ENCODE measurements at places on chromosomes 6 and 20. TPM values are rescaled to one million over a fixed set of nuclear protein-coding genes. Genes with fewer than 3 reads are reported as not detected.

- H3K4me3 ChIP-seq, result no peak overlapping the region
- no peaks in the 10 kb centered on the region for H3K27me3 ChIP-seq
- DNase-seq, result no peak
- peaks cover 8% of the 10 kb centered on the region for H3K4me1 ChIP-seq
Measured at GRCh38 chr6:46189726-46190125, 18.9 kb upstream of the ENPP5 start.

DNA sequence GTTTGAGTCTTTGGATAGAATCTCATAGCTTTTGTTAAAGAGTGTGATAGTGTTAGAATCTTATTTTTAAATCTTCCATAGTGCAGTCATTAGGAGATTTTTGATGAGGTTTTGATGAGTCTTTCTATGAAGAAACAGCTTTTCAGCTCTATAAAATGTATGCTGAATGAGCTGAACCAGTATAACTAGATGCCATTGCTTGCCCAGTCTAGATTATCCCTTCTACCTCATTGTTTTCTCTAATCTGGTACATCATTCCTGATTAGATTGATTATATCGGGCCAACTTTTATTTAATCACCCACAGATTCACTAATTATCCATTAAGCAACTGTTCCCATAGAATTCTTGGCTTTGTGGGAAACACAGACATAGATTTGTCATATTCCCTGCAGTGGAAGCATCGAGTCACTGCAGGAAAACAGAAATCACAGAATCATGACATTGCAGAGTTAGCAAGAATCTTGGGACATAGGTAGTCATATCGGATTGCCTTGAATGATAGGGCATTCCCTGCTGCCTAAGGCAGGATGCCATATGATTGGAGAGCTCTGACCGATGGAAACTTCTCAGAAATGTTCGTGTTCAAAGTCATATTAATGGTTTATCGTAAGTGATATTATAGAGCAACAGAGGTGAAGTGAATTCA lies 882.7 kb upstream of the FLRT3 start:
- no peaks in the 10 kb centered on the region for H3K4me1 ChIP-seq
- H3K36me3 ChIP-seq, result no peaks in the 10 kb centered on the region
- no peak overlapping the region for H3K4me3 ChIP-seq
- H3K27ac ChIP-seq, result no peak overlapping the region
- no peaks in the 10 kb centered on the region for H3K27me3 ChIP-seq

DNA sequence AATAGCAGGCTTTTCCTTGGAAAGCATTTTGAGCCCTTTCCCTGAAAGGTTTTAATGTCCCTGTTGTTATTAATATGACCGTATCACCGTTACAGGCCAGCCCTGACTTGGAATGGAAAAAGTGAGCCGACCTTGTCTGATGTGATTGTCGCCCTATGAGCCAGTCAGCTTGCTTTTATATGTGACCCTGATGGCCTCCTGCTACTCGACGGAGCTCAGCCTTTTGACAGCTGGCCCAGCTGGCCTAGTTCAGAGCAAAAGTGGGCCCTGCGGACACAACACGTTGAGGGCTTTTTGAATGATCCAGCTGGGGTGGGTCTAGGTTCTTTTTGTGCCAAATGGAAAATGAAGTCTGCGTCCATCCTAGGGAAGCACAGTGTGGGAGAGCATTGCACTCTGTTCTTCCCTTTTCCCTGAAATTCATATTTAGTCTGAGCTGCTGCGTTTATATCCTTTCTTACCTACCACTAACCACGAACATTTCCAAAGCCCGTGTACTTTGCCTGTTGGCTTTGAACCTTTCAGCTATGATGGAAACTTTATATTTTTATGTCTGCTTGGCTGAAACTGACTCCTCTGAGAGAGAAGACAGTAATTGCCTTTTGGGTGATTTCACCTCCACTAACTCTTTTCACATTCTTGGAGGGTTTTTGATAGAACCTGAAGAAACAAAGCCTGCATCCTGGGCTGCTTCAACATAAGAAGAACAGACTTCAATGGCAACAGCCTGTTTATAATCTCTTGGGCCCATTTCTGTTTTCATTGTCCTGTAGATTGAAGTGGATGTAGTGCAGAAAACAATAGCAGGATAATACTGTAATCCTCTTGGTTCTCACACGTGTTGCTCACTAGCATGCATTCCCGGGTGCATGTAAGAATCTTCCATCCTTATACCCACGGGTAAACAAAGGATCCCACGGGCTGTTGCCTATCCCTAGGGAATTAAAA lies 121.8 kb upstream of the HDGFL1 start:
- H3K27me3 ChIP-seq, result no peaks in the 10 kb centered on the region
- H3K36me3 ChIP-seq, result no peaks in the 10 kb centered on the region
- peak; percentile 46 for DNase-seq
- peak overlapping the region; percentile 70 for H3K27ac ChIP-seq
- H3K4me3 ChIP-seq, result no peak overlapping the region

DNA sequence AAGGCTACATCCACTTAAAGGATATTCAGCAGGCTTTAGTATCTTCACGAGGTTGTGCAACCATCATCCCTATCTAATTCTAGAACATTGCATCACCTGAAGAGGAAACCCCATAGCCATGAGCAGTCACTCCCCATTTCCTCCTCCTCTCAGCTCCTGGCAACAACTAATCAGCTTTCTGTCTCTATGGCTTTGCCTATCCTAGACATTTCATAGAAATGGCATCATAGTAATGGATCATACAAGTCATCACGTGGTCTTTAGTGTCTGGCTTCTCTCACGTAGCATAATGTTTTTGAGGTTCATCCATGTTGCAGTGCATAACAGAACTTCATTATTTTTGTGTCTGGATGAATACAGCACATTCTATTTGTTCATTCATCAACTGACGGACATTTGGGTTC lies 20.5 kb downstream of the SNAI1 start:
- no peak overlapping the region for H3K27ac ChIP-seq
- no peak for DNase-seq
- no peaks in the 10 kb centered on the region for H3K36me3 ChIP-seq
- H3K4me3 ChIP-seq, result no peak overlapping the region

DNA sequence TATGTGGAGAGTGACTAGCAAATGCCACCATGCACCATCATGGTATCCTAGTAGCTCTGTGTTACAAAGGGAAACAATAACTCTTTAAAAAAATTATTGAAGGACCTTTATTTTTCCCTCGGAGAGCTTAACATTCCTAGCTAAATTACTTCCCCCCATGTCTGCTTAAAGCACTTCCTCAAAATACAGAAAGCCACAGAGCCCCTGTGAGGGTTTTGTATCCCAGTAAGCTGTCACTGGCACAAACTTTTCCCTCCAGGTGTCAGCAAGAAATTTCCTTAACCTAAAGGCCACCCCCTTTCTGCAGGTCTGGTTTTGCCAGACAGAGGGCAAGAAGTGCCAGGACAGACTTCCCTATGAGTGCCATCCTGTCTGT lies 340.0 kb upstream of the PRDM1 start:
- H3K4me3 ChIP-seq, result no peak overlapping the region
- H3K4me1 ChIP-seq, result no peaks in the 10 kb centered on the region
- H3K27ac ChIP-seq, result no peak overlapping the region

GRCh38 chr6:9252799-9253198 lies 817.5 kb upstream of the SLC35B3 start:
- no peak overlapping the region for H3K4me3 ChIP-seq
- H3K4me1 ChIP-seq, result no peaks in the 10 kb centered on the region
- no peak for DNase-seq
- H3K27me3 ChIP-seq, result no peaks in the 10 kb centered on the region
- no peak overlapping the region for H3K27ac ChIP-seq
- H3K36me3 ChIP-seq, result no peaks in the 10 kb centered on the region

TIAM2 gene
- 12.6 TPM for total RNA-seq

FOXC1 gene
- 2.7 TPM for total RNA-seq

GRCh38 chr20:20148779-20149178 lies 96.4 kb downstream of the CFAP61 start:
- no peak overlapping the region for H3K4me3 ChIP-seq
- no peaks in the 10 kb centered on the region for H3K27me3 ChIP-seq
- H3K4me1 ChIP-seq, result peaks cover 19% of the 10 kb centered on the region
- no peak for DNase-seq
- H3K27ac ChIP-seq, result peak overlapping the region; percentile 5

DNA sequence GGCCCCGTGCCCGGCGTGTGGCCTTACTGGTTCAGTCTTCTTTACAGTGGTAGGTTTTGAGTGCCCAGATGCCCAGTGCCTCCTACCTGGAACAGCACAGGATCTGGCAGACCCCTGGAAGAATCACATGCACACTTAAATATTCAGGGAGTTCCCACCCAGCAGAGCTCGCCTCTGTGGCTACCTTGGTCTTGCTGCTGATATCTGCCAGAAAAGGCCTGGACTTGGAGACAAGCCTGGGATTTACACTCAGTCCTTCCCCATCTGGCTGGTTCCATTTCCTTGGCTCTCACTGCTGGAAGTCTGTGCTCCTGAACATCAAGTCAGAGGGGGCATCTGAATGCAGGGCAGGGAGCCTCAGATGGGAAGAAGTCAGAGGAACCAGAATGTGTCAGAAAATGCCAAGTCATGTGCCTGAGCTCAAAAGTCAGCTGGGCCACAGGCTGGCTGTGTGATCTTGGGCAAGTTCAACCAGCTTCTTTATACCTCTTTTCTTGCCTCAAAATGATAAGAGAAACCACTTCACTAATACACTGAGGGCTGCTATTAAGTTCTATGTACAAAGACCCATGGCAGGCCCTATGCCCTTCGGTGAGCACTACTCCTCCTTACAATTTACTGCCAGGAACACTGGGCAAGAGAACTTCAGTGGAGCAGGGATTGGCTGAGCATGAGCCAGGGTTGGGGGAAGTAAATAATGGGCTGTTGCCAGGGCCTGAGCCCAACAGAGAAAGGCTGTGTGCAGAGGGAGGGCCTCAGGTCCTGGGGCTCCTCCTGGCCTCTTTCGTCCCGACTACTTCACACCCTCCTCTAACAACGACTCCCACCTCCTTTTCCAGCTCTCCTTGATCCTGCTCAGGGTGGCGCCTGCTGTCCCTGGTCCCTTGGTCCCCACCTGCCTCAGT lies 158.1 kb upstream of the PROKR2 start:
- H3K27me3 ChIP-seq, result no peaks in the 10 kb centered on the region
- H3K4me3 ChIP-seq, result no peak overlapping the region
- DNase-seq, result no peak
- no peak overlapping the region for H3K27ac ChIP-seq
- no peaks in the 10 kb centered on the region for H3K4me1 ChIP-seq

- no peak overlapping the region for H3K4me3 ChIP-seq
- no peaks in the 10 kb centered on the region for H3K27me3 ChIP-seq
- H3K4me1 ChIP-seq, result peaks cover 15% of the 10 kb centered on the region
- H3K27ac ChIP-seq, result peak overlapping the region; percentile 75
- no peak for DNase-seq
- no peaks in the 10 kb centered on the region for H3K36me3 ChIP-seq
Measured at GRCh38 chr20:19734811-19735210, 23.2 kb upstream of the RIN2 start.

EEF1A2 gene
- 2,126 TPM for total RNA-seq

GRCh38 chr6:165206798-165207197 lies 102.6 kb downstream of the C6orf118 start:
- H3K27ac ChIP-seq, result no peak overlapping the region
- no peaks in the 10 kb centered on the region for H3K36me3 ChIP-seq
- no peak for DNase-seq

- no peaks in the 10 kb centered on the region for H3K27me3 ChIP-seq
- DNase-seq, result no peak
- no peaks in the 10 kb centered on the region for H3K36me3 ChIP-seq
- no peak overlapping the region for H3K27ac ChIP-seq
- no peak overlapping the region for H3K4me3 ChIP-seq
- no peaks in the 10 kb centered on the region for H3K4me1 ChIP-seq
Measured at GRCh38 chr6:144248003-144248402, 37.1 kb upstream of the UTRN start.

DNA sequence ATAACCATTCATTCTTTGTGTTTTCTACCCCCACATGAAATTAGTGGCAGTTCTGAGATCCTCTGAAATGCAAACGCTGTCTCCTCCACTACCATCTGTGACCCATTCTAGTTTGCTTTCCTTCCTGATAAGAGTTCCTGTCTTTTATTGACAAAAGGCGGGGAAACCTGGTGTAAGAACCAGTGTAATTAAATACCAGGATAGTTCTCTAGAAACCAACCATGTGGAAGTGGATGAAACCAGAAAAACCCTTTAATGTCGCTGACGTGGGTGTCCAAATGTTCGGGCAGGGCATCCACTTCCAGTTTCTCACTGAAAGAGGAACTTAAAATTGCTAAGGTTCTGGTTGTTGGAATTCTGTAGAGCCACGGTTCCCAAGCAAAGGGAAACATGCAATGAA lies 79.1 kb downstream of the TNFRSF21 start:
- H3K4me1 ChIP-seq, result no peaks in the 10 kb centered on the region
- H3K36me3 ChIP-seq, result no peaks in the 10 kb centered on the region
- no peak overlapping the region for H3K4me3 ChIP-seq
- no peak overlapping the region for H3K27ac ChIP-seq
- DNase-seq, result no peak
- H3K27me3 ChIP-seq, result no peaks in the 10 kb centered on the region

- H3K4me1 ChIP-seq, result no peaks in the 10 kb centered on the region
- H3K4me3 ChIP-seq, result no peak overlapping the region
- H3K36me3 ChIP-seq, result no peaks in the 10 kb centered on the region
- DNase-seq, result no peak
Measured at GRCh38 chr6:29995340-29995777, 53.0 kb downstream of the HLA-A start.

- no peak overlapping the region for H3K27ac ChIP-seq
- no peaks in the 10 kb centered on the region for H3K27me3 ChIP-seq
- H3K4me1 ChIP-seq, result no peaks in the 10 kb centered on the region
Measured at GRCh38 chr6:106244931-106245330, 80.6 kb downstream of the ATG5 start.

DNA sequence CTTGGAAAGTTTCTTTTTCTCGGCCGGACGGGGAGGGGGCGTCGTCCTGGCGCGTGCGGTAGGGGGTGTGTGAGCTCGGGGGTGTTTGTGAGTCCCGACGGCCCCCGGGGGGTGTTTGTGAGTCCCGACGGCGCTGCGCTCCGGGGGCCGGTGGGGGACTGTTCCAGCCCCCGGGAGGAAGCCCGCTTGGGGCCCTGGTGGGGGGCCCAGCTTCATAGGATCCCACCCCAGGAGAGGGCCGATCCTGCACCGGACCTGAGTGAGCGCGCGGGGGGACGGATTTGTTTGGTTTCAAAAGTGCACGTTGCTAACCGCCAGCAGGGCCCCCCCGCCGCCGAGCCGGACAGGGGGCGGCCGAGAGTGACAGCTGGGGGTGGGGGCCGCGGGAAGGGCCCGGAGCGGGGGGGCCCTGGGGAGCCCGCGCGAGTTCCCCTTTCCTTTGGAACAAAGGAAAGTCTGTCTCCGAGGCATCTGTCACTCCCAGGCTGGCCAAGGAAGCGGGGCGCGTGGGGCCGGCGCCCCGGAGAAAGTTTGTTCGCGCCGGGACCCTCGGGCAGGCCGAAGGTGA lies 485 bp downstream of the TGIF2 start:
- peak overlapping the region; percentile 76 for H3K27ac ChIP-seq
- H3K27me3 ChIP-seq, result peaks cover 40% of the 10 kb centered on the region

TRDN gene
- total RNA-seq, result 879 TPM

MROH8 gene
- 4.3 TPM for total RNA-seq

GRCh38 chr20:43752561-43753301 lies 25.9 kb upstream of the GTSF1L start:
- no peak overlapping the region for H3K27ac ChIP-seq
- H3K4me1 ChIP-seq, result no peaks in the 10 kb centered on the region
- no peaks in the 10 kb centered on the region for H3K36me3 ChIP-seq
- no peak overlapping the region for H3K4me3 ChIP-seq
- peaks cover 13% of the 10 kb centered on the region for H3K27me3 ChIP-seq

Measured in psoas muscle (tissue), 8 donors.